Fibroblast of skin of abdomen (primary cell): ENCODE measurements at places on chromosomes 1 and 21.

GRCh38 chr1:22340873-22341272, 110.8 kb upstream of the ZBTB40 start:
- no peak for DNase-seq

DNA sequence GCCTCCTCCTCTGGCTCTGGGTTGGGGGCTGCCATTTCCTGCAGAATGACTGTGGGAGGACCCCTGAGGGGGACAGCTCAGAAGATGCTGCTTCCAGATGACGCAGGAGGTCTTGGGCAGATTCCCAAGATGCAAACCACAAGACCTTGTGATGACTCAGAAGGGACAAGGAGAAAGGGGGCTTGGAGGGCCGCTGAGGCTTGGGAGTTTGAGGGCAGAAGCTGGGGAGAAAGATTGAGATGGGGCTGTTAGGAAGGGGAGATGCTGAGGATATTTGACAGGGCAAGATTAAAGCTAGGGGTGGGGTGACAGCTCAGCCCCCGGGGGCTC, 7.5 kb downstream of the PTPRU start:
- DNase-seq = peak; percentile 91

GRCh38 chr1:185200889-185201288, 43.9 kb downstream of the SWT1 start:
- no peak for DNase-seq

DNA sequence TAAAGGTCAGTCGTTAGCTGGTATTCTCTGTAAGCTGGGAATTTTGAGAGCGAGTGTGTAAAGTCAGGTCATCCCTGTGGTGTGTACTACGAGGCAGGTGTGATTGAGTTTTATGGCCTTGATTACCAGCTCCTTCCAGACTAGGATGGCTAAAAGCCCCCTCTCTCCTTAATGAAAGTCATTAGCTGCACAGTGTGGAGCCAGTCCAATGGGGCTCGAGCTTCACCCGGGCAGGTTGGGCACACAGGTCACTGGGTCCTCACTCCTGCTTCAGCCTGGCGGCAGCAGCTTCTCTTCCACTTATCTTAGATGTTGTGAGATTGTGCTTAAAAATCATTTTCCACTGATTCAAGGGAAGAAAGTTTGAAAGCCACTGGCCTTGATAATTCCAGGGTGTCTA, 3.0 kb downstream of the DMRTB1 start:
- no peak for DNase-seq

DNA sequence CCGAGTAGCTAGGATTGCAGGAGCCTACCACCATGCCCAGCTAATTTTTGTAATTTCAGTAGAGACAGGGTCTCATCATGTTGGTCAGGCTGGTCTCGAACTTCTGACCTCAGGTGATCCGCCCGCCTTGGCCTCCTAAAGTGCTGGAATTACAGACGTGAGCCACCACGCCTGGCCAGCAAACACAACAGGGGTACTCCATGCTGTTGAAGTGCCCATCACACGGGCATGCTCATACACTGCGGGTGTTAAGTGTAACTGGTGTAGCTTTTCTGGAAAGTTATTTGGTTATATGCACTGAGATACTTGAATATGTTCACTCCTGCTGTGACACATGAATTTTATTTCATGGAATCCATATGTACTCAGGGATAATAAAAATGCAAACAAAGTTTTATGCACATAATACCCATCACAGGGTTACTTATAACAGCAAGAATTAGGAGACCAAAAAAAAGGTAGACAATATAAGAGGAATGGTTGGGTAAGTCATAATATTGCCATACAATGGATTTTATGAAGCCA, 9.2 kb downstream of the SRSF4 start:
- DNase-seq = no peak

DNA sequence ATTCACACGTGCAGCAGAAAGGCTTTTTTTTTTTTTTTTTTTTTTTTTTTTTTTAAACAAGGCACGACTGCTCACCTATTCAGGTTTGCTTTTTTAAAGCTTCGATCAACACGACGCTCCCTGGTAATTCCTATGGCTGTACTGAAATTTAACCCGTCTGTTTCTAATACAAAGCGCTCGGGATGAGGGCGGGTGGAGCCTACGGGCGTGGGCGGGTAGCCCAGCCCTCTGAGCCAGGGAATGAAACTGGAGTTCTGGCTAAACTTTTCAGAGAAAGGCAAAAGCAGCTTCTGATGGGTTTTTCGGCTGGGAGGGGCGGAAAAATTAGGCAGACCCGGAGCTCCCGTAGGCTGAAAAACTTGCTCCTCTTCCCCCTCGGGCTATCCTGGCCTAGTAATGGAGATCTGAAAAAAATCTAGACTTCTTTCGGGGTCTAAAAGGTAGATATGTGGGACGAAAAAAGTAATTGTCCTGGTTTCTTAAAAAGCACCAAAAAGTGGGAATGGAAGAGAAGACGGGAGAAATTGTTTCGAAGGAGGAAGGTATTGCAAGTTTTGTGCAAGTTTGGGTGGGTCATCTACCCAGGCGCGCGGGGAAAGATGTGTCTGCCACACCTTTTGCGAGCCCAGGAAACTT, 7.4 kb downstream of the NR5A2 start:
- peak; percentile 54 for DNase-seq

- peak; percentile 68 for DNase-seq
These were observed 12.3 kb upstream of the GSTM4 start for GRCh38 chr1:109643385-109644230.

DNA sequence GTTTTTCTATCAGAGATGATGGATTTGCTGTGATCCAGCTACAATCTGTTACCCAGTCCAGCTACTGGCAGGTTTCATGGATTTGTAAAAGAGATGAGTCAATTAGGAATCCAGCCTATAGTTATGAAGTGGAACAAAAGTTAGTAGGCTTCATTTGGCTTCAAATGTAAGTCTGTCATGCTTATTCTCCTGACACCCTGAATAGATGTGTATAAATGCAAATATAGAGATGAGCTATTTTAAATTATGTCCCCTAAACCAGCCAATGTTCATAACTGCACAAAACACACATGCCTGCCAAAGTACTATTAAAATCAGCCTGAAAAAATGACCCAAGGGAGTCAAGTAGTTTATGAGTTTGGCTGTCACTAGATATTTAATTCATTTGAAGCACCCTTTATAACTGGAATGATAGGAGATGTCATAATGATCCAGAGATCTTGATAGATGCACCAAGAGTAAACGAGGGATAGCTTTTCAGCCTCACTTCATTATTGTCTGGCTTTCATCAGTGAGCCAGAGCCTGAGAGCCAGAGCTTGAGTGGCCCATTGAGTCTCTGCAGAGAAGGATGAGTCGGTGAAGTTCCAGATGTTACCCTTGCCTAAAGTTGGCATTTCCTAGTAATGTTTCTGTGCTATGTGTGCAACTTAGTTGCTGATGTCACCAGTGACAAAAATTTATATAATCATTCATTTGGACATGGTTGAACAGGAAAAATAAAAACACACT, 11.8 kb upstream of the NTMT2 start:
- DNase-seq = peak; percentile 65

DNA sequence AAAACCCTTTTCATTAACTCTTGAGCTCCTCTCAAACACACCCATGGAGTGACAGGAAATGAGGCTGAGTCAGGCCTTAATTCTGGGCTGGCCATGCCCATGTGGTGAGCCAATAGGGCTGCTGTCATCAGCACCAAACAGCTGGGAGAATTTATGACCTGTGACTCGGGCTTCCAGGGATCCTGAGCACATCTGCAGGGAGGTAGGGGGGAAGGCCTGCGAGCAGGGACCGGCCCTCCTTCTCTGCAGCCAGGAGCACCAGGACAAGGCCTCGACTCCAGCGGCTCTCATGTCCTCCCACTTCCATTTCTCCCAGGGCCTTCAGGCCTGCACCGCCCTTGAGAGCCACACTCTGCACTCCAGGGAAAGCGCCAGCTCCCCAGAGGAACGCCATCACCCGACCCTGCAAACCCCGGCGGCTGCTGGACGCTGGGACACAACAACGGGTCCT, 14.6 kb downstream of the RIPK4 start:
- peak; percentile 94 for DNase-seq

DNA sequence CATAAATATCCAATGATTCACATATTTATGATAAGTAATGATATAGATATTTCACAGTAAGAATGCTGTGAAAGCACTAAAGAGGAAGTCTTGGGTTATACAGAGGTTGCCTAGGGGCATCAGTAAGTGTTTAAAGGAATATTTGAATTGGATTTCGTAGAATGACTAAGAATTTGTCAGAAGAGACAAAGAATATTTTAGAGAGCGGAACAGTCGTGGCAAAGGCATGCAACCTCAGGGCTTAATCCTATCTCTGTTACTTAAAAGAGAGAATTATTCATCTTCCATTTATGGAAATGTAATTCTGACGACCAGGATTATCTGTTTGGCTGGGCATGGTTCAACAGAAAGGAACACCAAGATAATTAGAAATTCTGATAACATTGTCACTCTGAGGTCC, 171.9 kb upstream of the NR5A2 start:
- peak; percentile 80 for DNase-seq

GRCh38 chr1:117959364-117959763, 29.8 kb downstream of the WDR3 start:
- peak; percentile 9 for DNase-seq
